ENCODE measurements at places on chromosomes 16 and 17.

- DNase-seq = no peak
Observed at GRCh38 chr17:51407576-51407975, 147.2 kb downstream of the UTP18 start.

DNA sequence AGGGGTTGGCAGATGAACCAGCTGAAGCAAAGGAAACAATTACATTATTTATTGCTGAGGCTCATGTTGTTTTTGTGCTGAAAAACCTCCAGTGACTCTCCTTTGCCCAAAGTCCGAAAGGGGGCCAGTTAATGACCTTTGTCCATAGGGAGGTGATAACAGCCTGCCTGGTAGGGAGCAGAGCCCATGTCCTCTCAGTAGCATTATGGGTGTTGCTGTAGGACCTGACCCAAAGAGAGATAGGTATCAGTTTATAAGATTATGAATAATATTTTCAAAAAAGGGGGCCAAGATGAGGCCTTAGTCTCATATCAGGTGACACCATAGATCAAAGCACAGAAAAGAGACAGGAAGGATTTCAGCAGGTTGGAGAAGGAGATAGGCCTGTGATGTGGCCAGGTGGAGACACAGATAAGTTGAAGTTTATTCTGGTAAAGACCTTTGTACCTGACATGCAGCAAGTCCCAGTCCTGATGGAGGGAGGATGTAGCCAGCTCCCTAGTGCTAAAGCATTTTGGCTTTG is 55.1 kb downstream of the CENPV start:
- DNase-seq = no peak

DNA sequence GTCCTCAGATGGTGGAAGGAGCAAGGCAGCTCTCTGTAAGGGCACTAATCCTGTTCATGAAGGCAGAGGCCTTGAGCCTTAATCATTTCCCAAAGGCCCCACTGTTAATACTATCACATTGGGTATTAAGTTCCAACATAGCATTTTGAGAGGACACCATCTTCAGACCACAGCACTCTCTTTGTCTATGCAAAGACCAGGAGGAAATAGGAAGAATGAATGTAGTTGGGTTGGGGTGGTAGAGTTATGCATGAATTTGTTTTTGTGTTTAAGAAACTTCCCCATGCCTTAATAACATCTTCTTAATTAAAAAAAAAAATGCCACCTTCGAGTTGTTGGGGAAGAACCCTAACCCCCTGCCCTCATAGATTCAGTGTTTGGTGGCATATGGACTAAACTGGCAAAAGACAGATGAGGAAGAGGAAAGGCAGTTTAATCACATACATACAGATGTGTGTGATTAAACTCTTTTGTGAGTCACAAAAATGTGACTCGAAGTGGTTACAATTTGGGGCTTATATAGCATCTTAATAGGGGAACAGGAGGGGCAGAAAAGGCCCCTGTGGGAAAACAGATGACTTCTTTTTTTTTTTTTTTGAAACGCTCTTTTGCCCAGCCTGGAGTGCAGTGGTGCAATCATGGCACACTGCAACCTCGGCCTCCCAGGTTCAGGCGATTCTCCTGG is 35.0 kb upstream of the SLC5A10 start:
- DNase-seq = no peak

DNA sequence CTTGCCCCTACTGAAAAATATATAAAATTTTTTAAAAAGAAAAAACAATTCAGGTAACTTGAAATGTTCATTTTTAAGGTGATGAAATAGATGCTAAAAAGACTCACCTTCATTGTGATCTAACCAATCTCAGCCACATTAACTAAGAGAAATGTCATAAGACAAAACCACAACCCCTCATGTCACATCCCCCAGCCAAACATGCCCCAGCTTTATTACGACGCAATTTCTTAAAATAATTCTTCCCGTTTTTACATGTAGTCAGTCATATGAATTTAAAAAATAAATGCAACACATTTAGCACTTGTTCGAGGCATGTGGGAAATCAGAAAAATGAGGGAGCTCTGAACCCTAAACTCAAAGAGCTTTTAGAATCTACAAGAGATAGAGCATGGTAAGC is 9.5 kb downstream of the AMFR start:
- DNase-seq = no peak

- DNase-seq = peak; percentile 24
Observed at GRCh38 chr16:9012848-9013507, 49.3 kb upstream of the USP7 start.

DNA sequence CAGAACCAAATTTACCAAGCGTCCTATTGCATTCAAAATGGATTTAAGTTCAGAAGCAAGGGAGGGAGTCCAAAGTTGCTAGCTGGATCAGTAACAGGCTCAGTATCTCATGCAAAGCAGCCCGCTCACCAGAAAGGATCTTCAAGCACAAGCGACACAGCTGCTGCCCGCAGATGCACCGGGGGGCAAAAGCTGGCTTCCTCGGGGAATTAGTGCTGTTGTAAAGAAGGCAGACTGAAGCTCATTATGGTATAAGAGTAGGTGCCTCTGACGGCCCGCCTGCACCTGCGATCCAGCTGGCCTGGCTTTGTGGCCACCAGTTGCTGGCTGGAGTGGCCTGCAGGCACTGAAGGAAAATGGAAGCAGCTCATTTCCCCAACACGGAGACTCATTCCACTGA is 128.4 kb upstream of the RCVRN start:
- DNase-seq = peak; percentile 69

GRCh38 chr17:72538443-72538842 is 417.6 kb downstream of the SOX9 start:
- no peak for DNase-seq

DNA sequence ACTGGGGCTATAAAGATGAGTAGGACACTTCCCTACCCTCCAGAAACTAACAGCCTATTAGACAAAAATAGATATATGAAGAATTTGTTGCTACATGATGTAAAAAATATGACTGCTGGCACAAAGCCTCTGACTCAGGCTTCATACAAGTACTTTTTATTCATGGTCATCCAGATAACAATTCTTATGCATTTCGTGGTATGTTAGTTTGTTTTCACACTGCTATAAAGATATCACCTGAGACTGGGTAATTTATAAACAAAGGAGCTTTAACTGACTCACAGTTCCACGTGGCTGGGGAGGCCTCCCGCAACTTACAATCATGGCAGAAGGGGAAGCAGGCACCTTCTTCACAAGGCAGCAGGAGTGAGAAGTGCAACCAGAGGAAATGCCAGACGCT is 112.5 kb upstream of the HLF start:
- no peak for DNase-seq

DNA sequence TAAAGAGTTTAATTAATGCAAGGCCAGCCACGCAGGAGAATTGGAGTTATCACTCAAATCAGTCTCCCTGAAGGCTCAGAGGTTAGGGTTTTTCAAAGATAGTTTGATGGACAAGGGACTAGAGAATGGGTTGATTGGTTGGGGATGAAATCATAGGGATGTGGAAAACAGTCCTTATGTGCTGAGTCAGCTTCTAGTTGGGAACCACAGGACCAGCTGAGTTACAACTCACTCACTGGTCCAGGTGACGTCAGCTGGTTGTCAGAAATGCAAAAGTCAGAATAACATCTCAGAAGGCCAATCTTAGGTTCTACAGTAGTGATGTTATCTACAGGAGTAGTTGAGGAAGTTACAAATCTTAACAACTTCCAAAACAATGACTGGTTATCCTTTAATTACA is 47.6 kb downstream of the CPD start:
- no peak for DNase-seq

DNA sequence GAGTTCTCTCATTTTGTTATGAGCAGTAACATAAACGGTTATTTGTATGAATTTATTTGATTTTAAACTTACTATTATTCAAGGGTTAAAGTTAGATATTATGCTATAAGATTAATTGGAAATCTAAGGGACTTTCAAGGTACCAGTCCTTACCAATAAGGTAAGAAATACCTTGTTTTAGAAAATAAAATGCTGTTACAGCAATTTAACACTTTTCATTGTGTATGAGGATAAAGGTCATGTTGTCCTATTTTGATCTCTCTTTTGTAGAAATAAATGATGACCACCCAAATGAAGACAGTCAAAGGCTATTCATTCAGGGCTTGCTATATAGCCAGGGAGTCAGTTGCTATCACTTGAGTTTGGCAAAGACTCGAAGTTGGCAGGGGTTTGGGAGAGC is 1185.9 kb upstream of the GOT2 start:
- no peak for DNase-seq

DNA sequence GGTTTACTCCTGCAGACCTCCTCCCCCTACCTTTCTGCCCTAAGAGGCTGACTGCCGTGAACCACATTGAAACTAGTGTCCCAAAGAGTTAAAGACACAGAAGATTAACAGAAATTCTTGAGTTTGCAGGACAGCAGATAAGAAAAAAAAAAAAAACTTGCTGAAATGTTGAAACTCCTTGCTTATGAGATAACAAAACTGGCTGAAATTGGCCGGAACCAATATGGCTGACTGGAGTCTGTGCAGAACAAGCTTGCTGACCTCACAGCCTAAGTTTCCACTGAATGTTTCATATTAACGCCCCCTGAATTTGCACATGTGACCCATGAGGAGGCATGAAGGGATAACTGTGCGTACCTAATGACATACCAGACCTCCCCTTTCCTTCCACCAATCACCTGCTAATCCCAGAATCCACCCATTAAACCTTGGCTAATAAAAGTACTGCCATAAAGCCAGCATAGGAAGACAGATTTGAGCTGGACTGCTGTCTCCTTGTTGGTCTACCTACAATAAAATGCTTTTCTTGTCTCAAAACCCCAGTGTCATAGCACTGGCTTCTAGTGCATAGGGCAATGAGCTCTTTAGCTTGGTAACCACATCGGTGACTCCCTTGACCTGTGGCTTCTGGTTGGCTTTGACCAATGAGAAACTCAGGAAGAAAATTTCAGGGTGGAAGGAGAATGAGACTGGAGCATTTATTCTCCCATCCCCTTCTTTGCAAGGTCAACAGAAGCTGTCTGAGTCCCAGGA is 80.1 kb downstream of the PMP22 start:
- DNase-seq = no peak

DNA sequence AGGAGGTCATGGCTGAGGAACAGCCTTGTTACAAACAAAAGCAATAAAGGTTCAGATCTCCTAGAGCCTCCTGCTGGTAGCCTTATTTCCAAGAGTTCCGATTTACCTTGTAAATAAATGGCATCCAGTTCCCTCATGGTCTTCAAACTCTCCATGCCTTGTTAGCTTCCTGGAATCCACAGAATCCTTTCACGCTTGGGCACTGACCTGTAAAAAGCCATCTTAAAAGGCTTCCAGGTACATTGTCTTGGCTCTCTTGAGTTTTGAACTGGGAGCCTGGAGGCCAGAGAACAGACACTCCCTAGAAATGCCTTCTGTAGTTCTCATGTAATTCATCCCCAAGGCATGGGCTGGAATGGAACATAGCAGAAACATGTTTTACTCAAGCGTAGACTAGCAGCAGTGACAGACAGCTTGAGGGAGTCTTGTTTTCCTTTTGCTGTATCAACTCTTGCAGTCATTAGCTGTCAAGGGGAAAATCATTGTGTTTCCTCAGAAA is 207.9 kb downstream of the SNX29 start:
- DNase-seq = no peak

- peak; percentile 47 for DNase-seq
Observed at GRCh38 chr17:75152922-75153779, 1.2 kb downstream of the JPT1 start.

- peak; percentile 68 for DNase-seq
Observed at GRCh38 chr16:526181-527014, 1.1 kb upstream of the CAPN15 start.

DNA sequence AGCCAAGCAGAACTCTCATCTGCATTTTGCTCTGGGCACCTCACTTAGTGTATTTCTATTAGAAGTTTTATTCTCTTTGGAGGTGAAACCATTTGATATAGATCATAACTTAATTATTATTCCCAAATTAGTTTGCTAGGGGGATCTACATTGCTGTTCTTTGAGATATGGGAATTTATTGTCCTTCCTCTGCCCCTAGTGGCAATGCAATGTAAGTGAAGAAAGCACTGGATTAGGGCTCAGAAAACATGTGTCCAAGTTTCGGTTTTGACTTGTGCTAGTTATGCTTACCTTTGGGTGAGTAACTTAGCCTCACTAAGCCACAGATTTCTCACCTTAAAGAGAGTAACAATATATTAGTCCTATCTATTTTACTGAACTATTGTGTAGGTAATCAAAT is 2.9 kb downstream of the KRT39 start:
- no peak for DNase-seq

DNA sequence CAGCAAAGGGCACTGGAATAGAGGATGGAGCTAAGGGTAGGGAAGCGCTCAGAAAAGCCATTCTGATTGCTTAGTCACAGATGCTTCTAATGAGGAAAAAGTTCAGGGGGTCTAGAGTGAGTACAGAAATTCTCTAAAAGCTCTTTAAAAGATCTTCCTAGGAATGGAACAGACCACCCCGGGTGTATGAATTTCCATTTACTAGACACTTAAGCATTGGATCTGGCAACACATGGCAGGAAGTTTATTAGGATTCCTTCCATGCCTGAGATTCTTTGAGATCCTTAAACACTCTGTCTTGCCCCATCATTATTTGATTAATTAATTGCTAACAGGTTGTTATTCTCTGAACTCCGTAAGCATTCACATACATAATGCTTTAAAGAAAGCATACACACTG is 8.5 kb downstream of the KRTAP9-7 start:
- no peak for DNase-seq

DNA sequence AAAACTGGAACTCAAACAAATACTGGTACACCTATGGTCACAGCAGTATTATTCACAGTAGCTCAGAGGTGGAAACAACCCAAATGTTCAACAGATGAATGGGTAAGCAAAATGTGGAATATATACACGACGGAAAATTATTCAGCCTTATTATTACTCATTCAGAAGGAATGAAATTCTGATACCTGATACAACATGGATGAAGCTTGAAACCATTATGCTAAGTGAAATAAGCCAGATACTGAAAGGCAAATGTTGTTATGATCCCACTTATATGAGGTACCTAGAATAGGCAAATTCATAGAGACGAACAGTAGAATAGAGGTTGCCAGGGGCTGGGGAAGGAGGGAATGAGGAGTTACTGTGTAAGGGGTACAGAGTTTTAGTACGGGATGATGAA is 27.1 kb upstream of the MYLK3 start:
- no peak for DNase-seq

- no peak for DNase-seq
Observed at GRCh38 chr17:5819921-5820685, 235.8 kb upstream of the NLRP1 start.

- DNase-seq = no peak
Observed at GRCh38 chr17:7462474-7463371, 16.7 kb downstream of the ZBTB4 start.

DNA sequence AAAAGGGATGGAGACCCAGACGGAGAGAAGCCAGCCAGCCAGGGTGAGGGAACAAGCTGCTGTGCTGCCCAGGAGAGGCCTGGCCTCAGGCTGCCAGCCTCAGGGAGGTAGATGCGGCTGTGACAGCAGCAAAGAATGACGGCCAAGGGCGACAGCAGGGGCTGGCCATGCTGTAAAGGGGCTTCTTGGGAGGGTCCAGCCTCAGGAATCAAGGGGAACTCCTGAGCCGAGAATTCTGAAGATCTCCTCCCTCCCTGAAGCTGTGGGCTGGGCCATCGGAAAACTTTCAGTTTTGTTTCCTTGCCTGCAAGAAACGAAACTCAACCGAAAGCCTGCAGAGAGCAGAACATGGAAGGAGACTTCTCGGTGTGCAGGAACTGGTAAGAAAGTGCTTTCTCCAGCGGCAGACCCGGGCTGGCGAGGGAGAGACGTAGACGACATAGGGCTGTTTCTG is at the start of gene XAF1:
Gene XAF1 (plus strand): TSS at position 316 of the 454 bp plus-strand sequence. CDS start 33 bp downstream, at position 349.
- peak; percentile 73 for DNase-seq
